Hepatic stellate cell (primary cell): ENCODE measurements at places on chromosomes 2 and 18.

DNA sequence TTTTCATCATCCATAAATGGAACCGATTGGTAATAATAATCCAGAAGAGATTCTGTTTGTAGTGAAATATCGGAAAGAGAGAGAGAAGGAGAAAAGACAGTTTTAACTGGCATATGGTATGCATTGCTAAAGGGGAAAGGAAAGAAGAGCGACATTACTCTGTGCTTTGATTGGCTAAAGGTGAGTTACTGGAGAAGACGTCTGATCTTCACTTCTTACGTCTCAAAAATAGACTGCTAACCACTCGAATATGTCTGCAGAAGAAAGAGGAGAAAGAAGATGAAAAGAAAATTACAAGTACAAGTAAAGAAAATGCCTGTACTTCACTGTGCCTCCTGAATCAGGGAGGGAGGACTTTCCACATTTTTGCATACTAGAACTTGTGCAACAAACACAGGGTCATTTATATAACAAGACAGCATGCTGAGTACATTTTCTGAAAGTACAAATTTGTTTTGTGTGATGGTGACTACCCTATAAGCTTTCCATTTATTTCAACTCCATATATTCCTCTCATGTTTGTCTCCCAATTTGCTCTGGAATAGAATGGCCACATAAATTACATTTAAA, 787.2 kb downstream of the RNF144A start:
- no peak for DNase-seq

GRCh38 chr18:37665346-37665745, 99.7 kb upstream of the CELF4 start:
- DNase-seq = no peak

DNA sequence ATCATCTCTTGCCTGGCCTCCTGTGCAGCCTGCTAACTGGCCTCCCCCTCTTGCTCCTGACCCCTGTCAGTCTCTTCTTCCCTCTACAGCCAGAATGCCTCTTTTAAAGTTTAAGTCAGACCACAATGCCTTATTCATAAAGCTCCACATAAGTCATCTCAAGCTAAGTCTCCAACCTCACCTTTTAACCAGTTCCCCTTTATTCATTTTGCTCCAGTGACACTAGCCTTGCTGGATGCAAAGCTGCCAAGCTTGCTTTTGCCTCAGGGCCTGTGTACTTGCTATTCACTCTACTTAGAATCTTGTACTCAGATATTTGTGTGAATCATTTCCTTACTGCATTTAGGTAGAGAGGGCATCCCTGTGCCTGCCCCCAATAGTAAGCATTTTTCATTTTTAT, 180.9 kb downstream of the PDE1A start:
- no peak for DNase-seq

DNA sequence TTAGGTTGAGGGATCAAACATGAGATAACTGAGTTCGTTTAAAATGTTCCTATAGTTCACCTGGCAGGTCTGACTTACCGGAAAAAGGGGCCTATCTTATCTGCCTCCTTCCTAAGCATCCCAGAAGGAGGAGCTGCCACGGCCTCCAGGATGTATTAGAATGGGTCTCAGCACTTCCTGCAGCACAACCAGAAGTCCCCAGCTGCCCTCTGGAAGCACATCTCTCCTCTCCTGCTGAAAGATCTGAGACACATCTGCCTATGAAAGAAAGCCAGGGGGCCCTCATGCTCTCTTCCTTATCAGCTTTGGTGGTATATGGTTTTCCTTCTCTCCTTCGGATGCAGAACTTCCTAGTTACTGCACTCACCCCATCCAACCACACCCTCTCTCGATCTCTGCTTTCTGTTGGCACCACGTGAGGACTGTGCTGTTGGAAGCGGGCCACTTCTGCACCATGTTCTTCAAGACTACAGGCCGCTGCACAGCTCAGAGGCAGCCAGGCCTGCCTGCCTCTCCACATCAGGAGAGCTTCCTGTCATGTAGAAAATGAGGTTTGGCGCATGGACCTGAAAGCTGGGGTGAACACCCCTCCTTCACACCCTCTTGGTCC, 6.5 kb downstream of the IGFBP5 start:
- no peak for DNase-seq
